ENCODE measurements at places on chromosomes 2 and 18.

DNA sequence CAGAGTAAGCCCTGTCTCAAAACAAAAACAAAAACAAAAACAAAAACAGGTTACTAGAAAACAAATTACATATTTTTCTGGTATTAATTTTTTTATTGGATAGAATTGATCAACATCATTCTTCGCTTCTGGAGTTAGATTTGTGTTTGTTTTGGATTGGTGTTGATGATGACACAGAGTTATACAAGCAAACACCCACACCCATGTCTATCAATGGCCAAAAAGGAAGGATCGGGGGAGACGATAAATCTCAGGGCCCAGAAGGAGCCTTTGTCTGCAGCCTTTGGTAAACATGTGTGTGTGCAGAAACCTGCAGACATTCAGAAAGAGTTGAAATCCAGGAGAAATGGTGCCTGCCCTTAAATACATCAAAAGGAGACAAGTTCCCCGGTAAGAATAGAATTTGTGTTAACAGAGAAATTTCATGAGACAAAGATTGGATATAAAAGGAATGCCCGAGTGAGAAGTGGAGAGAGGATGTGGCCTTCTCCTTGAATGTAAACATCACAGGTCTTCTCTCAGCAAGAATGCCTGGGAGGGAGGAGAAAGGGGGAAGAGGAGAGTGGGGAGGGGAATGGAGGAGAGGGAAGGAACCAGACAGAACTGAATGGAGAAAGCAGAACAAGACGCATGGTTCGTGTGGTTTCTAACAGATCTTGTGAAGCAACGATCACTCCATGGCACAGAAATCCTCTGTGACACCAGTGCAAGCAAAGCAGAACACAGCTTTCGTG is 40.4 kb upstream of the TMEM178A start:
- DNase-seq, result no peak
- no peaks in the 10 kb centered on the region for H3K36me3 ChIP-seq
- no peaks in the 10 kb centered on the region for H3K4me1 ChIP-seq
- no peak overlapping the region for H3K27ac ChIP-seq
- peaks cover 36% of the 10 kb centered on the region for H3K27me3 ChIP-seq

GRCh38 chr2:55901322-55901721 is 22.3 kb downstream of the EFEMP1 start:
- no peak for DNase-seq
- H3K4me3 ChIP-seq, result no peak overlapping the region
- H3K36me3 ChIP-seq, result no peaks in the 10 kb centered on the region

- H3K27ac ChIP-seq, result no peak overlapping the region
- no peaks in the 10 kb centered on the region for H3K36me3 ChIP-seq
- H3K27me3 ChIP-seq, result peaks cover 49% of the 10 kb centered on the region
- DNase-seq, result no peak
- no peak overlapping the region for H3K4me3 ChIP-seq
- no peaks in the 10 kb centered on the region for H3K4me1 ChIP-seq
Measured at GRCh38 chr2:8965216-8965969, 38.1 kb downstream of the MBOAT2 start.

- DNase-seq, result no peak
- H3K4me1 ChIP-seq, result peaks cover 4% of the 10 kb centered on the region
- no peaks in the 10 kb centered on the region for H3K36me3 ChIP-seq
- H3K27ac ChIP-seq, result no peak overlapping the region
Measured at GRCh38 chr2:14951569-14952285, 319.2 kb downstream of the LRATD1 start.

- H3K27me3 ChIP-seq, result no peaks in the 10 kb centered on the region
- H3K36me3 ChIP-seq, result no peaks in the 10 kb centered on the region
- DNase-seq, result no peak
- no peak overlapping the region for H3K27ac ChIP-seq
Measured at GRCh38 chr18:33849731-33850130, 271.7 kb downstream of the ASXL3 start.

- H3K4me1 ChIP-seq, result peaks cover 23% of the 10 kb centered on the region
- H3K36me3 ChIP-seq, result peaks cover 53% of the 10 kb centered on the region
- no peak overlapping the region for H3K4me3 ChIP-seq
- peak overlapping the region; percentile 56 for H3K27ac ChIP-seq
- DNase-seq, result no peak
- no peaks in the 10 kb centered on the region for H3K27me3 ChIP-seq
Measured at GRCh38 chr2:46966576-46966975, 51.0 kb upstream of the MCFD2 start.

GRCh38 chr2:231357048-231357447 is 38.5 kb upstream of the B3GNT7 start:
- peaks cover 4% of the 10 kb centered on the region for H3K4me1 ChIP-seq
- no peak overlapping the region for H3K27ac ChIP-seq
- peaks cover 4% of the 10 kb centered on the region for H3K27me3 ChIP-seq
- no peak overlapping the region for H3K4me3 ChIP-seq

- no peak within 1 kb of the TSS for H3K4me3 ChIP-seq
- no peak within 1 kb of the TSS for H3K27ac ChIP-seq
- no peak for DNase-seq
- H3K27me3 ChIP-seq, result peaks cover 51% of the 10 kb centered on the region
Measured at GRCh38 chr2:218831378-218831990, at the start of gene PRKAG3. Gene PRKAG3, minus strand, starts transcription at chr2:218831803.

DNA sequence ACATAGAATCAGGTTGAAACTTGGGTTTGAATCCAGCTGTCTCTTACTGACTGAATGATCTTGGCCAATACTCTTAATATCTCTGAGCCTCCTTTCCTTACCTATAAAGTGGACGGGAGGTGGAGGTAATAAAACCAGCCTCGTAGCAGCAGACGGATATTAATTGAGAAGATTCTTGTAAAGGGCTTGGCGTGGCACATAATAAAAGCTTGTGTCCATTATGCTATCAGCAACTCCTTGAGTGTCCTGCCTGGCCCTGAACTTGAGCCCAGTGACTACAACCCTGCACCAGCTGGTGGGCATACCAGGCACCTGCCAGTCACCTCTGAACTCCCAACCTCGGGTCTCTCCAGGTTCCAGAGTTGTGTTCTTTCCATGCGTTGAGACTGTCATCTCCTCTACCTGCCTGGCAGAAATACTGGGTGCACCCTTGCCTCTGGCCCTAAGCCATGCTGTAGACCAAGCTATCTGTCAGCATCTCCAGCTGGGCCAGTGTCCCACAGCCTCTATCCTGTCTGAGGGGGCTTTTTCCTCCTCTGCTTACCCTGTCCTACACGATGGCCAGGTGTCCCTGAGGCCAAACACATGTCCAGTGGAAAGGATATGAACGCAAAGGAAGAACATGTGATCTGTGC is 9.7 kb downstream of the CAPN13 start:
- peaks cover 47% of the 10 kb centered on the region for H3K27me3 ChIP-seq
- no peak for DNase-seq
- H3K4me1 ChIP-seq, result peaks cover 2% of the 10 kb centered on the region
- H3K27ac ChIP-seq, result no peak overlapping the region

DNA sequence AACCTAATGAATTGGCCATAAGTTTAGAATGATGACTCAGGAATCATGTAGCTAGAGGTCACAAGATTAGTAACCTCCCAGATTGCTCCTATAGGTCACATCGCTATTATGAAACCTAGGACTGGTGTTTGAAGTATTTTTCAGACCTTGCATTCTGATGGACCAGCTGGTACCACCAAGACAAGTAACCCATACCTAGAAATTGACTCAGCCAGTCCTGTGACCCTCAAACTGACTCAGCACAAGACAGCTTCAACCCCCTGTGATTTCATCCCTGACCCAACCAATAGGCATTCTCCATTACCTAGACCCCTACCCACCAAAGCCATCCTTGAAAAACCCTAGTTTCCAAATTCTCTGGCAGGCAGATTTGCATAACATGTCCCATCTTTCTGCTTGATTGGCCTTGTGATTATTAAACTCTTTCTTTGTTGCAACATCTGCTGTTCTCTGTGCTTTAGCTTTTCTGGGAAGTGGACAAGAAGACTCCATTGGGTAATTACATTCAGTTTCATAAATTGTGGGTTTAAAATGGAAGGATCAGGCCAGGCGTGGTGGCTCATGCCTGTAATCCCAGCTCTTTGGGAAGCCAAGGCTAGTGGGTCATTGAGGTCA is 254.9 kb downstream of the IRS1 start:
- H3K27me3 ChIP-seq, result peaks cover 5% of the 10 kb centered on the region
- no peak overlapping the region for H3K27ac ChIP-seq
- no peaks in the 10 kb centered on the region for H3K36me3 ChIP-seq
- no peak for DNase-seq
- H3K4me3 ChIP-seq, result no peak overlapping the region

- H3K4me1 ChIP-seq, result no peaks in the 10 kb centered on the region
- H3K4me3 ChIP-seq, result no peak overlapping the region
- H3K36me3 ChIP-seq, result no peaks in the 10 kb centered on the region
- H3K27ac ChIP-seq, result no peak overlapping the region
Measured at GRCh38 chr2:37689751-37690150, 18.3 kb upstream of the CDC42EP3 start.

GRCh38 chr2:36525245-36525644 is 72.7 kb downstream of the FEZ2 start:
- H3K4me3 ChIP-seq, result no peak overlapping the region
- DNase-seq, result no peak
- no peak overlapping the region for H3K27ac ChIP-seq
- peaks cover 12% of the 10 kb centered on the region for H3K36me3 ChIP-seq
- H3K4me1 ChIP-seq, result peaks cover 2% of the 10 kb centered on the region

GRCh38 chr18:68925268-68925667 is 127.4 kb downstream of the CCDC102B start:
- H3K4me1 ChIP-seq, result no peaks in the 10 kb centered on the region
- no peak for DNase-seq
- no peaks in the 10 kb centered on the region for H3K36me3 ChIP-seq
- H3K4me3 ChIP-seq, result no peak overlapping the region
- H3K27ac ChIP-seq, result no peak overlapping the region

- H3K27me3 ChIP-seq, result no peaks in the 10 kb centered on the region
- no peak overlapping the region for H3K4me3 ChIP-seq
- DNase-seq, result no peak
- no peak overlapping the region for H3K27ac ChIP-seq
Measured at GRCh38 chr2:162963156-162963555, 124.6 kb upstream of the KCNH7 start.

DNA sequence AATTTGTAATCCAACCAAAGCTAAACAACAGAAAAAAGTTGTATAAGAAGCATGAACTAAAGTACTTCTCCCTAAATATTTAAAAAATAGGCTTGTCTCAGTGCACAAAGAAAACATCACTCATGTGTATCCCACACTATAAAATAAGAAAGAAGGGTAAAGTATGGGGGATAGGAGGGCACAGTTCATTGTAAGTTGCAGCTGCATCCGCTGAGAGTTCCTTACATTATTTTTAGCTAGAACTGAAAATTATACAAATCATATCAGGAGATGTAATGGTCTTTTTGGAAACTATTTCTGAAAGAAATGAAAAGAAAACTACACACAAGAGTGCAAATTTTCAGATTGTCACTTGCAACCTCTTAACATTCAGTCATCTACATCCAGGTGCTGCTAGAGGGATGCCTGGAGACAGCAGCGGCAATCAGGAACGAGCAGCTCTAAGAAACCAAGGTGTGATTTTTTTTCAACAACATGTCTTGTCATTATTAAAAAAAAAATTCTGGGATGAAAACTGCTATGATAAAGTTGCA is 273.6 kb downstream of the ASXL3 start:
- no peaks in the 10 kb centered on the region for H3K4me1 ChIP-seq
- no peaks in the 10 kb centered on the region for H3K36me3 ChIP-seq
- H3K27me3 ChIP-seq, result no peaks in the 10 kb centered on the region
- no peak for DNase-seq

DNA sequence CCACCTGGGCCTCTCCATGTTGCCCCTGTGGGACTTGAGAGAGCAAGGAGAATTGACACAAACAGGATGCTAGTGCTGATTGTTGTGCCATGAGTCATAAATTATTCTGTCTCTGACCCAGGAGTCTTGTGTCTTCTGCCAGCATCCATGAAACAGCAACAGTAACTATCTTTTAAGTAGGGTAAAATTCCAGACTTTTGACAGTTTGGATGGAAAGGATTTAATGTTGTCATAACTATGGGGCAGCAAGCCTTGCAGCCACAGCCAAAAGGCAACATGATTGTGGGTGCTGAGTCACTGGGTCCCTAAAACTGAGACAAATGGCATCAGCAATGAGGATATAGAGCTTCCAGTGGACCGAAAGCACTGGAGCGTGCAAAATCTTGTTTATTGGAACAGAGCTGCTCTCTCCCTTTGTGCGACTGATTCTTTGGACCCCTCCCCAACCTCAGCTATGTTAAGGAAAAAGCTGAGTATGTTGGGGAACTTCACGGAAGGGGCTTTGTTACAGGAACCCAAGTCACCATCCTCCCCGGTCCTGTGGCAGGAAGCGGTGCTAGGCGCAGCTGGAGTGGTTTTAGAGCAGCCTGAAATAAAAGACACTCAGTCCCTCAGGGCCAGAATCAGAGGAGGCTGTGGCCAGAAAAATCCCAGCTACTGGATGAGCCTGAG is 9.6 kb upstream of the ITPRIPL1 start:
- peak overlapping the region; percentile 74 for H3K4me3 ChIP-seq
- no peaks in the 10 kb centered on the region for H3K36me3 ChIP-seq
- no peaks in the 10 kb centered on the region for H3K27me3 ChIP-seq
- peaks cover 35% of the 10 kb centered on the region for H3K4me1 ChIP-seq

GRCh38 chr2:203623661-203624060 is 82.8 kb upstream of the CD28 start:
- H3K4me1 ChIP-seq, result peaks cover 6% of the 10 kb centered on the region
- DNase-seq, result no peak
- no peak overlapping the region for H3K4me3 ChIP-seq

DNA sequence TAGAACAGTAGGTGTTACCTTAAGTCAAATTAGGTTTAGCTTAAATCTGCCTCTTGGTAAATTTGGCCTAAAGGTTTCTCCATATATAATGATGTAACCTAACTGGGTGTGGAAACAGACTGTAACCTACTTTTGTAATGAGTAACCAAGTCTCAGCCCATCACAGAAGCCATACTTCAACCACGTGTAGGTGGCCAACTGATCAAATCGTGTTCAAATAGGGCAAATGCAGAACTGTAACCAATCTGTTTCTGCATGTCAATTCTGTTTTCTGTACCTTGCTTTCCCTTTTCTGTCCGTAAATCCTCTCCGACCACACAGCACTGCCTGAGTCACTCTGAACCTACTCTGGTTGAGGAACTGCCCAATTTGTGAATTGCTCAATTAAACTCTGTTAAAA is 34.0 kb upstream of the PLA2R1 start:
- H3K36me3 ChIP-seq, result no peaks in the 10 kb centered on the region
- H3K27ac ChIP-seq, result no peak overlapping the region
- DNase-seq, result no peak
- H3K4me3 ChIP-seq, result no peak overlapping the region
- peaks cover 18% of the 10 kb centered on the region for H3K27me3 ChIP-seq
- no peaks in the 10 kb centered on the region for H3K4me1 ChIP-seq

DNA sequence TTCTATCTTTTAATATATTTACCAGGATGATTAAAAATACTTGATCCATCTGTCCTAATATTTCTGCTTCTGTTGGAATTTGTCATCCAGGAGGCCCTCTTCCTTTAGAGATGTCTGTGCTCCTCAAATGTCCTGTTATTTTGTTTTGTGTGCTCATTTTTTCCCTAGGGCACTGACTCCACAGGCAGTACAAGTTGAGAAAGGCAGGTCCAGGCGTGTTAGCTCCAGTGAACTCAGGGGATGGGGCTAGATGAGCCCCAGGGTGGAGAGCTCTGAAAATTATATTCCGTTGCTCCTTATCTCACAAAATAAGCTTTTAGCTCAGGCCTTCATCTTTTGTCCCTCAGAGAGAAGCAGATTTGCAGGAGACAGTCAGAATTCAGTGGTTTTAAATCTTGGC is 105.7 kb downstream of the SLC4A3 start:
- DNase-seq, result no peak
- H3K36me3 ChIP-seq, result no peaks in the 10 kb centered on the region
- H3K27me3 ChIP-seq, result peaks cover 46% of the 10 kb centered on the region
- H3K4me3 ChIP-seq, result no peak overlapping the region

GRCh38 chr2:129935118-129935517 is 44.3 kb upstream of the RAB6C start:
- no peak overlapping the region for H3K4me3 ChIP-seq
- H3K36me3 ChIP-seq, result peaks cover 4% of the 10 kb centered on the region
- no peak for DNase-seq
- no peaks in the 10 kb centered on the region for H3K4me1 ChIP-seq
- H3K27me3 ChIP-seq, result peaks cover 63% of the 10 kb centered on the region
